ENCODE measurements at places on chromosomes 1 and 21. TPM values are rescaled to one million over a fixed set of nuclear protein-coding genes. Genes with fewer than 3 reads are reported as not detected.
A peak's percentile ranks its signal among the peaks of the same experiment; 100 is the strongest.

- H3K4me1 ChIP-seq, result peaks cover 6% of the 10 kb centered on the region
- no peak overlapping the region for H3K4me3 ChIP-seq
- no peaks in the 10 kb centered on the region for H3K27me3 ChIP-seq
- H3K36me3 ChIP-seq, result no peaks in the 10 kb centered on the region
Measured at GRCh38 chr1:33050221-33051076, 13.8 kb upstream of the AK2 start.

- no peak overlapping the region for H3K27ac ChIP-seq
- H3K36me3 ChIP-seq, result no peaks in the 10 kb centered on the region
- H3K27me3 ChIP-seq, result no peaks in the 10 kb centered on the region
- DNase-seq, result peak; percentile 10
- no peak overlapping the region for H3K4me3 ChIP-seq
- no peaks in the 10 kb centered on the region for H3K4me1 ChIP-seq
Measured at GRCh38 chr1:71351438-71351837, 270.6 kb upstream of the ZRANB2 start.

DNA sequence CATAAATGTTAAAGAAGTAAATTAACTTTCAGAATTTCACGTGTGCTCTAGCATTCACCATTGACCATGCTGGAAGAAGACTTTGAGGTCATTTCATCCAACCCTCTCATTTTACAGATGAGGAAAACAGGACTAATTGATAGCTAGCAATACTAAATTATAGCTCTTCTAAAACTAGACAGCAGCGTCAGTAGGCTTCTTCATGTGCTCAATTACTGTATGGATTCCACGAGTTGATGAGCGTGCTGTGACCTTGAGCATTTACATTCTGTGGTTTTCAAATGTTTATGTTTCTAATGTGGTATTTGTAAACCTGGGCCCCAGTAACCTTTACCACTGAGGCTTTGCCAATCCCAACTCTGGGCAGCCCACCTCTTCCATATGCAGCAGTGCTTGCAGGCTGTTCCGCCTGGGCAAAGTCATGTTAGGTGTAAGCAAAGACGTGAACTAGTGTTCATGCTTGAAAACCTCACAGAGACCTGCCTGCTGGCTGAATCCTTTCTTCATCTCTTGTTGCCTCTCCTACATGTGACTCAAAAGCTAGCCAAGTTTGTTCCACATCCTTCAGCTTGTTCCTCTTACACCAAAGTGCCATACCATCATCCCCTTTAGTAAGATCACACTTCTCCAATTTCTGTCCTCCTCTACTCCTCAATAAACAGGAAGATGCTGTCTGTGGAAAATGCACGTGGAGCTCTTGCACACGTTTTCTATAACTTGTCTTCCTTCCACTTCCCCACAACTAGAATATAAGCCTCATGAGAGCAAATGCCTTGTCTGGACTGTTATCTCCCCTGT is 17.2 kb downstream of the KCNJ15 start:
- H3K4me1 ChIP-seq, result peaks cover 6% of the 10 kb centered on the region
- H3K27me3 ChIP-seq, result no peaks in the 10 kb centered on the region
- peak; percentile 12 for DNase-seq
- H3K36me3 ChIP-seq, result no peaks in the 10 kb centered on the region

GRCh38 chr1:44642255-44642654 is 32.0 kb downstream of the TMEM53 start:
- H3K4me1 ChIP-seq, result peaks cover 60% of the 10 kb centered on the region
- no peak for DNase-seq
- no peaks in the 10 kb centered on the region for H3K27me3 ChIP-seq

Gene CELA3A
- total RNA-seq, result not detected

Measured in stomach (tissue), 19 donors.